ENCODE measurements at places on chromosomes 4 and X. TPM values are rescaled to one million over a fixed set of nuclear protein-coding genes. Genes with fewer than 3 reads are reported as not detected.

- DNase-seq, result no peak
Observed at GRCh38 chrX:136963973-136964372, 69.8 kb downstream of the GPR101 start.

DNA sequence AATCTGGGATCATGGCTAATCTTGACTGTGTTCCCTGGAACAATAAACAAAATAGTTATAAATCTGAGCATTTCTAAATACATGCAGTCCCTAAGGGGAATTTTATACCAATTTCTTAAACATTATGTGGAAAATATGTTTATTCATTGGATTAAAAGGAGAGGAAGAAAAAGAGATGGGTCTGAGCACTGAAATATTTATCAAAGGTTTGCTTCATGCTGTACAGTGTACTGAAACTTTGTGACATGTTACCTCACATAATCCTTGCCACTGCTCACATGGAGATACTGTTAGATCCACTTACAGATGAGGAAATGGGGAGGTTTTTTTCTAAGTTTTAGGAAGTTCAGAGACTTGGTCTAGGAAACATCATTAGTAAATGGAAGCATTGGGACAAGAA lies 443.6 kb downstream of the SPRY1 start:
- no peak for DNase-seq

GRCh38 chr4:22465349-22465748 lies 50.5 kb downstream of the ADGRA3 start:
- DNase-seq, result no peak

GRCh38 chr4:6471307-6472007 lies 957 bp downstream of the PPP2R2C start:
- peak; percentile 30 for DNase-seq

GRCh38 chr4:164700471-164700870 lies 53.5 kb upstream of the SMIM31 start:
- DNase-seq, result peak; percentile 60

The GPRIN3 gene
- 2.2 TPM for polyA plus RNA-seq

The CNGA1 gene
- 2.8 TPM for polyA plus RNA-seq

The PNMA6A gene
- polyA plus RNA-seq, result 1.1 TPM

GRCh38 chr4:38311495-38312126 lies 351.4 kb downstream of the PTTG2 start:
- no peak for DNase-seq

The MEPE gene
- polyA plus RNA-seq, result not detected

The TMEM271 gene
- not detected for polyA plus RNA-seq

- no peak for DNase-seq
Observed at GRCh38 chrX:153443476-153444332, 2.2 kb downstream of the TREX2 start.

GRCh38 chr4:184059099-184059498 lies 154.0 kb downstream of the STOX2 start:
- DNase-seq, result no peak

DNA sequence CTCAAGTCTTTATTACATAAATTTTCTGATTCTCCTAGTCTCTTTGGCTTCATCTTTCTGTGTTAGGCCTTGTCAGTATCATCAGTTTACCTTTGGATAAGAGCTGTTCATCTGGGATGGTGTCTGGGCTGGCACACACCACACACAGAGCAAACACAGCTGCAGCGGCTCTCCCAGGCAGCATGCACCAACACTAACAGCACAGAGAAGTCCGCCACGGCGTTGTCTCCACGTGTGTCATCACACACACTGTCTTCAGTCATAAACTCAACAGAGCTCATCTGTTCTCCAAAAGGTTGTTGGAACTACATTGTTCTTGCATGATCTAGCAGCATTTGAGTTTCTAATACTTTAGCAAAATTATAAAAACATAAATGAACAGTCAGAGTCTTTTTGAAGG lies 851.9 kb upstream of the FRG1 start:
- DNase-seq, result no peak

DNA sequence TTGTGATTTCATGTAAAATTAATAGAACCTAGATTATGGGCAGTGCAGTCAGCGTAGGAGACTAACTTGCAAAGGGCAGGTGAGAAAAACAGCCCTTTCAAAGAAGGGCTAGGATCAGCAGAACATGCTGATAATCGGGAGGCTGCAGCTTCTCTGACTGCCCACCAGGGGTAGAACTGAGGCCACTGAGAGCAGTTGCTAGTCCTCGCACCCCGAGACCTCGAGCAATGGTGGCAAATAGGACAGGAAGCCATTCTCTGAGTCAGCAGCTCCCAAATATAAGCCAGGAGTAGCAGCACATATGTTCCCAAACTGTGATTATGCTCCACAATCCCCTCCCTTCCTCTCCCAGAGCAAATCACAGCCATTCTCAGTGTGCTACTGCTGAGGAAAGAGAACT lies 186.5 kb downstream of the MSL3 start:
- DNase-seq, result no peak

- DNase-seq, result no peak
Observed at GRCh38 chrX:137387646-137388045, 178.3 kb upstream of the ZIC3 start.

DNA sequence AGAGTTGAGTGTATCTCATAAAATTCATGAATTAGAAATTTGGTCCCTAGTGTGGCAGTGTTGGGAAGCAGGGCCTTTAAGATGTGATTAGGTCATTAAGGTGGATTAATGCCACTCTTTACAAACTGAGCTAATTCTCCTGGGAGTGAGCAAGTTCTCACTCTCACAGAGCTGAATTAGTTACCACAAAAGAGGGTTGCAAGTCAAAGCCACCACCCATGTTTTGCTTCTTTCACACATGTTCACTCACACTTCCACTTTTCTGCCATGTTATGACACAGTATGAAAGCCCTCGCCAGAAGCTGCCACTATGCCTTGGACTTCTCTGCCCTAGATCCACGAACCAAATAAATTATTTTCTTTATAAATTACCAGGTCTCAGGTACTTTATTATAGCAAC lies 332.1 kb downstream of the ARAP2 start:
- DNase-seq, result no peak

DNA sequence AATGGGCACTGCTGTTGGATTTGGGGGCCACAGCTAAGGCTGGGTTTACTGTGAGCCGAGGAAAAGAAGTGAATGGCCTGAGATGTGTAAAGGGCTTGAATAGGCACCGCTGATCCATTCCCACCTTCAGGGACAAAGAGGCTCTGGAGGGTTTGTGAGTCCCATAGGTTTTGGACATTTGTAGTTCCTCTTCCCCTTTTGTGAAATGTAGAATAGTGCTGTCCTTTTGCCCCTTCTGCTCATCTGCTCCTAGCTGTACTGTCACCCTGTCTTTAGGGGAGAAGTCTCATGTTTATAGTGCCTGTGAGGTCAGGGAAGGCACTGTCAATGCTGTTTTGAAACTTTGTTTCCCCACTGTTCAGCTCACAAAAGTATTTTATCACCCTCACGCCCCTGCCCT lies 26.4 kb upstream of the CLCN4 start:
- DNase-seq, result no peak

DNA sequence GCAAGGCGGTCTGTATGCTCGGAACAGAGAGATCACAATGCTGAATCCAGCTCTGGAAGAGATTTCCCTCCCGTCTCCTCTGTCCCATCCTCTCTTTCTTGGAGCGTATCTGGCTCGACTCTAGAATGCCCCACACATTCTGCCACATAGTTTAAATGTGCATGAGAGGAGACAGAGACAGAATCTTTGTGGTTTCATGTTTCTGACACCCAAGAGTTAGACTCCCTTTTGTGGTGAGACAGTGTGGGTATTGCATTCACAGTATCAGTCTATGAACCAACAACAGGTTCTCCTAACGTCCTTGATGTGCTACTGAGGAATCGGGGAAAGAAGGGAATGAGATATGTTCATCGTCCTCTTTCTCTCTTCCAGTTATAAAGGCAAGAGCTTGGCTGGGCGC lies 25.3 kb downstream of the FAM47E start:
- DNase-seq, result no peak

The P2RY4 gene
- 0.06 TPM for polyA plus RNA-seq

DNA sequence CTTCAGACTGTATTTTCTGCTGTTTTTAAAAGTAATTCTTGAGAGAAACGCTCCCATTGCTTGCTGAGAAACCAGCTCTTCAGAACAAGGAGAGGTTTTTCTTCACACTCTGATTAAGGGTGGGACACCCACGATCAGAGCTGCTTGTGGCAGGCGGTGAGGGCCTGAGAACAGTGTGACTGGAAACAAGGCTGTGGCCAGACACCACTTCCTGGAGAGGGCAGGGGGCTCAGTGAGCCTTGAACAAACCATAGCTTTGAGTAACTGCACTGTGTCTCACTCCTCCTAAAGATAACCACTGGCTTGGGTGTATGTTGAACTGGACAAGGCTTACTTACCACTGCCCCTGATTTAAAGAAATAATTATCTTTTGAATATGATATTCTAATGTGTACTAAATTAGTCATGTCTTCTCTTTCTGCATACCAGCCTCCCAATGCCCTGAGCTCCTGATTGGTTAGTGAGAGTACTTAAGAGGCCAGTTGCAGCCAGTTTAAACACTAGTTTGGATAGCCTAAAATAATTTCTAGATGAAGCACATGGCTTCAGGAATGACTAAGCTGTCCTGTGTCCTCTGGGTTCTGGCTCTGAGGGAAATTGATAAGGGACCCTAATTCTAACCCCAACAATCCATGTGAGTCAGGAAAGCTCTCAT lies 3.7 kb upstream of the GPR82 start:
- peak; percentile 86 for DNase-seq

DNA sequence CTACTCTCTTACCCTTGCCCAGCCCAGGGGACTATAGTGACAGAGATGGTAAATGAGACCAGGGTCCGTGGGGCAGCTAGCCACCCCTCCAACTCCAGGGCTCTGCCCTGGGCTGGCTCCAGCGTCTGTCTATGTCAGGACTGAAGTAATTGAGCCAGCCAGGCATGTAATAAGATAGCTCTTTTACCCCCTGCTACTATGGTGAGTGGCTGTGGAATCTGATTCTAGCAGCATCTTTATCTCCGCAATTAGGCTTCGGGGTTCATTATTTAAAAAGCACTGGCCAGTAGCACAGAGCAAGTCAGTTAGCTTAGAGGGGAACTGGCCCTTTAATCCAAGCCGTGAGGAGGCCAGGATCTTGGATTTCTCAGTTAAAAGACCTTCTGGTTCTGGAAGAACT lies 123.3 kb upstream of the RAI2 start:
- no peak for DNase-seq

The WWC2 gene
- polyA plus RNA-seq, result 1.7 TPM

The ITGB1BP2 gene
- polyA plus RNA-seq, result 1.7 TPM
